ENCODE measurements at places on chromosomes 5 and 9.

DNA sequence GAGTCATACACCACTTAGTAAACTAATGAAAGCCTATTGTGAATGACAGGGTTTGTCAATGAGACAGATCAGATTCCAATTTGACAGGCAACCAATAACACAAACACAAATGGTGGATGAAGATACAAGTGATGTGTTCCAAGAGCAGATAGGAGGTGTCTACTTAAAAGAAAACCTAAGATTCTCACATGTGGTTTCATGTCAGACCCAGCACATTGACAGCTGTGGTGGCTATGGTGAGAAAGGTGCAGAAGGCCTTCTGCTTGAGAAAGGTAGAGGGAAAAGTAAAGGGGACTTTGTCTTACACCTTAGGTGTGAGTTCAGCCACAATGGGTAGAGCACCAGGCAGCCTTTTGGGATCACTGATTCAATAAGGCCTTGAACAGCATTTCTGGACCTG lies 11.2 kb downstream of the ANKRD31 start:
- no peak for DNase-seq

DNA sequence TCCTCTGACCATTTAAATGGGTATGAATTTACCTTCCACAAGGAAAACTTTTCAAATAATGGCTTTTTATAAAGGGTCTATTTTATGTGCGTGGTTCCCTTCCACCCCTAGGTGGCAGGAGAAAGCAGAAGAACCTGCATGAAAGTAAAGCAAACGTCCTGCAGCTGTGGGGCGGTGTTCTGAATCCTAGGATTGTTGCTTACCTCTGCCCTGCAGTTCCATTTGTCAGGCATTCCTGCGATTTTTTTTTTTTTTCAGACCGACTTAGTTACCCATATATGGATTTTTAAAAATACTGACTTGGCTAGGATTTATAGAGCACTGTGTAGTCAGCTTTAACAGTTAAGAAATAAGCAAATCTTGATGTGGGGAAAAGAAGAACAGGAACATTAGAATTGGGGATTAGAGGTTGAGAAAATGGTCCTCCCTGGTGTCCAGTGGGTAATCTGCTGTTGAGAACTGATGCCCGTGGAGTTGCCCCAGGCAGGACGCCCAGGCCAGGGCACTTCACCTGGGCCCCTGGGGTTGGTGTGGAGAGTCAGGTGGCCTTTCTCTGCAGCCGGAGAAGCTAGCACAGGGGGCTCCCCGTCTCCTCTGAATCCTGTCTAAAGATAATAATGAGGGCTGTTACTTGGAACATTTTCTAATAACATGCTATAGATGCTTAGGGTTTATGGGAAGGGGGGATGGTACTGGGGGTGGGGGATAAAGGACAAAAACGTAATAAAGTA lies 30.4 kb upstream of the LTC4S start:
- DNase-seq, result peak; percentile 37

DNA sequence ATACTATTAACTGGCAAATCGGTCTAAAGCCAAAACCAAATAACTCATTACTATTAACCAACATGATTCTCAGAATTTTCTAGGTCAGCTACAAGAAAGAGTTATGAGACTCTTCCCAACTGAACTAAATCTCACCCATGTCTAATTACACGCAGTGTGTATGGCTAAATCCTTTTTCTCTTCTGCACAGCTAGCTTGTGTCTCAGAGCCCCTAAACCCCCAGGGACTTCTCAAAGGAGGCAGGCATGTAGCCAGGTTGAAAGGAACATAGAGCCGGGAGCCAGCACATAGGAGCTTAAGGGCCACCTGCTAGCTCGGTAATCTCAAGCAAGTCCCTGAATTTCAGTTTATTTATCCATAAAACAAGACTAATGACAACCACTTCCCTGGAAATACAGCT lies 2.2 kb upstream of the GZMK start:
- DNase-seq, result no peak

DNA sequence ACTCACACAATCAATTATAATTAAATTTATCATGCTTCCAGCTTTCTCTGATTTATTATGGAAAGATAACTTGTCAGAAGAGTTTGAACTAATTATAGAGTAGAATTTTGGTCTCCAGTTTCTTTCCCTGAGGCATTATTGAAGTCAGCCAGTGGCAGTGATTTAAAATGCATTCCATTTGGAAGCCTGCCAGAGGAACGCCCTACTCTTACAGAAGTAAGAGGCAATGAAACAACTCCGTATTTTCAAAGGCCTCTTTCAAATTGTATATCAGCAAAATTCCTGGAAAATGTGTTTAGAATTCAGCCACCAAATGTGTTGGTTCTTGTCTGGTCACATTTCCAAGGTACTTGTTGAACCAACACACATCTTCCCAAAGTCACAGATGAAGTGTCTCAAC lies 640.9 kb downstream of the SEMA5A start:
- DNase-seq, result no peak

GRCh38 chr5:119347991-119348390 lies 7.8 kb upstream of the TNFAIP8 start:
- DNase-seq, result no peak

GRCh38 chr5:66757219-66757833 lies 161.1 kb downstream of the MAST4 start:
- DNase-seq, result no peak

- DNase-seq, result no peak
Measured at GRCh38 chr5:93328833-93329232, 252.2 kb downstream of the NR2F1-AS1 start.

DNA sequence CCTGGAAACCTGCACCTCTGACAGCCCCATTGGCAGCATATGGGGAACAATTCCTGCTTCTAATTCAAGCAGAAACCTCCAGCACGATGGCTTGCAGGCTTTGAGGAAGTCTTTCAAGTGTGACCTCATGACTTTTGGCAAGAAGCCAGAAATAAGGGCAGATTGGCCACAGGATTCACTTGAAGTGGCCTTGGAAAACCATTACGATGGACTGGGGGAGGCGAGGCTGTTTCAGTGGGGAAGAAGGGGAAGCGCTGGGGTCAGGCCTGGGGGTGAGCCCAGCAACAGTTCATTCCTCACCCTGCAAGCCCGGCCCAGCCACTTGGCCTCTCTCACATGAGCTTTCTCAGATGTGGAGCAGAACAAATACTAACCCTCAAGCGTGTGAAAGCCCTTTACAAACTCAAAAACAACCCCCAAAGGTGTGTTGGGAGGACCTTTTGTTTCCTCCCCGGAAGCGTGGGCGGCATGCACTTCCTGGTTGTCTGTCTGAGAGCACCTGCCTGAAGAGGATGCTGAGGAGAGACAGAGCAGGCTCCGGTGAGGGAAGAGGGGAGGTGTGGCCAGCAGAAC lies 26.9 kb upstream of the EEIG1 start:
- peak; percentile 60 for DNase-seq

DNA sequence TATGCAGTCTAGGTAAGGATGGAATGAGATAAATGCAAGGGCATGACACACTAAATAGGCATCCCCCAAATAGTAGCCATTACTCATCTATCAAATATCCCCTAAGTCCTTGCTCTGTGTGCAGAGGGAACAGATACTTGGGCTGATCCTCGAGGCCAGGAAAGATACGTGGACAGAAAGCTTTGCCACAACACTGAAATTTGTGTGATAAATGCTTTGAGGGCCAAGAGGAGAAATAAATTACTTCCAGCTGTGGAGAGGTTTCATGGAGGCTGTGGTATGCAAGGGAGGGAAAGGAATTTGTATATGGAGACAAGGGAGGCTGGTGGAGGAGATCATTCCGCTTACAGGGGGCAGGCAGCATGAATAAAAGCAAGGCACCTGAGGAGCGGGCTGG lies 18.5 kb downstream of the ATOX1 start:
- no peak for DNase-seq

GRCh38 chr9:123119566-123119965 lies 86.1 kb downstream of the GPR21 start:
- DNase-seq, result no peak

DNA sequence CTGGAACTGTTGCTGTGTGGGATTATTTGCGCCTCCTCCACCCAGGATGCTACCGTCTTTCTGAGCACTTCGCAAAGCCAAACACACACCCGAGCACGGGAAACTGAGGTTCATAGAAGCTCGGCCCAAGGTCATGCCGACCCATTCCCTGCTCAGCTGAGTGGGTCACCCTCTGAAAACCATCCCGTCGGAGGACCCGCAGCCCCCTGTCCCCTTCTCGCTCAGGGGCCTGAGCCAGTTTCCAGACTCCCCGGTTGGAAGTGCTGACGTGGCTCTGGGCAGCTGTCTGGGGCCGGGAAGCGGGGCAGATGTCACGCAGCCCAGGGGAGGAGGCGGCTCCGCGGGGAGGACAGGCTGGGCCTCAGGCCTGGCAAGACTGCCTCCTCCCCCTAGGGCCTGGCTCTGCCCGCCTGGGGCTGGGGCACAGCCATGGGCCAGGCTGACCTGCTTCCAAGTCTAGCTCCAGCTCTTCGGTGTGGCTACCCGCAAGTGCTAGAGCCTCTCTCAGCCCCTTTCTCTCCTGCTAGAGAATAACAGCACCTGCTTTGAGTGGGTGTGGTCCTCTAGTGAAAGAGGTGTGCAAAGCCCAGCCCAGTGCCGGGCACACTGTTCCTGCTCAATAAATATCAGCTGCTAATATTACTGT lies 9.9 kb upstream of the CXXC5 start:
- no peak for DNase-seq

DNA sequence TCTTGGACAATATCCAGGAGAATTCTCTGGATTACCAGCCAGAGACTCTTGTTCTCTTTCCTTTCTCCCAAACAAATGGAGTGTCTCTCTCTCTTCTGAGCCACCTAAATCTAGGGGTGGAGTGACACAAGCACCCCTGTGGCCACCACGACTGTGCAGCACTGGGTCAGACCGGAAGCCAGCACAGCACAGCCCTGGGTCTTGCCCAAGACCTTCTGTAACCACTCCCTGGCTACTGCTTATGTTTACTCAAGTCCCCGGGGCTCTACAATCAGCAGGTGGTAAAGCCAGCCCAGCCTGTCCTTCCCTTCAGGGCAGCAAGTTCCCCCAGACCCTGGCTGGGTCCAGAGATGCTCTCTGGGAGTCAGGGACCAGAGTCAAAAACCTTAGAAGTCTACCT lies 110.0 kb upstream of the TUT7 start:
- DNase-seq, result no peak

DNA sequence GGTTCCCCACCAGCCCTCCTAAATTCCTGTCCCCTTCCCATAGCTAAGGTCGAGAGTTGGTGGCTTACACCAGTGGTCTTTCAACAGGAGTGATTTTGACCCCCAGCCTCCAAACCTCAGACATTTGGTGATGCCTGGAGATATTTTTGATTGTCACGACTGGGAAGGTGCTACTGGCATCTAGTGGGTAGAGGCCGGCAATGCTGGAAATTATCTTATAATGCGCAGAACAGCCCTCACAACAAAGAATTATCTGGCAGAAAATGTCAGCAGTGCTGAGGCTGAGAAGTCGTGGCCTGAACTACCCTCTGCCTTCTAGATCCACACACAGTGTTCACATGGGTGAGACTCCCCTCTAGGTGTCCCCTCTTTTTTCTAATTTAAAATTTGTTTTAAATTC lies 69.6 kb downstream of the IL31RA start:
- DNase-seq, result no peak

DNA sequence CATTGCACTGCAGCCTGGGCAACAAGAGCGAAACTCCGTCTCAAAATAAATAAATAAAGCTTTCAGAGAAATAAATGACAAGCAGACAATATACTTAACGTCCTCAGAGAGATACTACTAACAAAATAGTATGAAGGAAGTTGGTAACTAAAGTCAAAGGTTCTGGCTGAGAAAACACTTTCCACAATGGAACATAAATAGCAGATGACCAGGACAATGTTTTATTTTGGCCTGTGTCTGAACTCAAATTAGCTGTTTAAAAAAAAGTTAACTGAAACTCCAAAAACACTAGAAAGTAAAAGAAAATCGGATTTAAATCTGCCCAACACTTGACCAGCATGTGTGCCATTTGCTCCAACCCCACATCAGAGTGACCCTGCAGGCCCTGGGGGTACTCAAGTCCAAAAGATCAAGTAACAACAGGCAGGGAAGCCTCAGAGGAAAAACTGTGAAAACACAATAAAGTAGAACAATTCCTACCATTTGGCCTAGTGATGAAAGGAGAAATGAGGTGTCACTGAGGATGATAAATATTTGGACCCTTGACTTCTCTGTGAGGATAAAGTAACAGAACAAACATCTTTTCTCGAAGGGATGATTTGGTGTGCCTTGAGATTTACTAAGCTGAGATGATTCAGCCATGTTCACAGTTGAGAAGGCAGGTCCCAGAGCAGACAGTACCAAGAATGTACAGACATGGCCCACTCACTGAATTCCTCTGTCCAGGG lies 47.7 kb downstream of the LHFPL2 start:
- DNase-seq, result no peak

GRCh38 chr9:21744841-21745240 lies 57.6 kb upstream of the MTAP start:
- DNase-seq, result no peak

GRCh38 chr9:113349445-113350094 lies at the start of gene BSPRY:
BSPRY (plus strand) TSS chr9:113349541; CDS start chr9:113349580, 39 bp downstream.
- no peak for DNase-seq

- DNase-seq, result no peak
Measured at GRCh38 chr9:82129708-82130107, 141.1 kb downstream of the SPATA31D1 start.

DNA sequence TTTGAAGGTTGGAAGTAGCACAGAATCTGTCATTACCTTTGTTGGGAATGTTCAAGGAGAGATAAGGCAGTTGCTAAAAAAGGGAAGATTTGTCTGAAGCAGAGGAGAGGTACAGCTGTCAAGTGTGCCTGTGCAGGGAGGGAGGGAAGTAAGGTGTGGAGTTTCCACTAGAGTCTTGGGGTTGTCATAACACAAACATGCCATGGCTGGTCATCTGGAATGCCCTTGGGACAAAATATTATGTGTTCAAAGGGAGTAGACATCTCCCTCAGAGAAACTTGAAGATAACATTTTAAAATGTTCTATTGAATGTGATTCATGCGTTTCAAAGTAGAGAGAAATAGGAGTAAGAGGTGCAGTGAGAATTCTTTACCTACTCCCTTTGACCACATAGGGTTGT lies 95.0 kb downstream of the MUSK start:
- no peak for DNase-seq

Data from GM18507 (cell line).